ENCODE measurements at places on chromosomes 12 and 14.
A peak's percentile ranks its signal among the peaks of the same experiment; 100 is the strongest.

DNA sequence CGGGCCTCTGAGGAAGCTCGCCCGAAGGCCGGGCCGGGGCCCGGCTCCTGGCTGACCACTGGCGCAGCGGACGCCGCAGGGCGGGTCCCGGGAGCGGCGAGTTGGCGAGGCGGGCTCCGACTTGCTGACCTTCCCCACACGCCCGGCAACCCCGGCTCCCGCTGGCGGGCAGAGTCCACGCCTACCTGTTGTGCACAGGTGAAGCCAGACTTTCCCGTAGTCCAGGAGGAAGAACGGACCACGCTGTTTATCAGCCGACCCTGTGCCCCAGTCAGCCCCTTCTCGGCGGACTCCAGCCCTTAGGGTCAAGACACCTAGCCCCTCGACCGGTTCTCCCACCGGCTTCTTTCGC is 407 bp downstream of the HEATR5A start:
- DNase-seq, result peak; percentile 57

GRCh38 chr12:34393821-34394150 is 371.5 kb downstream of the ALG10 start:
- no peak for DNase-seq

GRCh38 chr12:95066091-95066855 is 7.1 kb downstream of the NR2C1 start:
- no peak for DNase-seq

- no peak for DNase-seq
Measured at GRCh38 chr14:100694579-100695422, 31.9 kb upstream of the DLK1 start.

- DNase-seq, result no peak
Measured at GRCh38 chr12:45568808-45569207, 160.7 kb upstream of the ARID2 start.

GRCh38 chr14:58697266-58697929 is 59.6 kb downstream of the DACT1 start:
- DNase-seq, result no peak

DNA sequence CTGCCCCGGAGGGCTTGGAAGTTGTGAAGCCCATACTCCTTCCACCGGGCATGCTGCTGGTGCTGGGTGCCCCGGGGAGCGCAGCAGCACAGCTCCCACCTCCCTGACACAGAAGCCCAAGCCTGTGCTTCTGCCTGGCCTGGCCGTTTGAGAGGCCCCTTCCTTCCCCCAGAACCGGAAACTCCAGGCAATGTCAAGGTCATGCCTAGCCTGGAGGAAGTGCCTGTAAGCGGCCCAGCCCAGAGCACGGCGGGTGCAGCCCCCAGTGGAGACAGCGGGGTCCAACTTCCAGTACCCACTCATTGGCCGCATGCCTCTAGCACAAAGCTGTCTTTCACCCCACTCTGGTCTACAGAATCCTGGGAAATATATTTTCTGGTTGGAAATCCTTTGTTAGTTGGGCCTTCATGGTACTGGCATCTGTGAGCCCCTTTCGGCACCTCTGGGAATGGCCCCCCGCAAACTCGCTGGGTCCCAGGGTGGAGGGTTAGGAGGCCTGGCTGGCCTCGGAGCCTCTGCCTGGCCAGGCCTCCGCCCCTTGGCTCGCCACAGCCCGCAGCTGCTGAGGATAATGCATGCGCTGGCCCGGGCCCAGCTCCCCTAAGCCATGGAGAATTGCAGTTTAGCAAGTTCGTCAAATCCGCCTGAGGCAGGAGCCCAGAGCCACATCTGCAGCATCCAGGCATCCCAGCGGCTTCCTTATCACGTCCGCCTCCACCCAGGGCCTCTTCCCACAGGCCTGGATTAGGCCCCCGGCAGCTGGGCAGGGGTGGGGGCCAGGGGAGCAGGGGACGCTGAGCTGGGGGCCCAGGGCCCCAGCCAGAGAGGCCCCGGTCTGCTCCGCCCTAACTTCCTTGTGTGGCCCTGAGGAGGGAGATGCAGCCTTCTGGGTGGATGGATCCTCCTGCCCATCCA is 48.9 kb upstream of the DLK1 start:
- DNase-seq, result peak; percentile 86

- DNase-seq, result peak; percentile 56
Measured at GRCh38 chr14:103436533-103436932, 51.3 kb downstream of the MARK3 start.

GRCh38 chr12:65822732-65823512 is 1.4 kb upstream of the HMGA2 start:
- DNase-seq, result peak; percentile 4

DNA sequence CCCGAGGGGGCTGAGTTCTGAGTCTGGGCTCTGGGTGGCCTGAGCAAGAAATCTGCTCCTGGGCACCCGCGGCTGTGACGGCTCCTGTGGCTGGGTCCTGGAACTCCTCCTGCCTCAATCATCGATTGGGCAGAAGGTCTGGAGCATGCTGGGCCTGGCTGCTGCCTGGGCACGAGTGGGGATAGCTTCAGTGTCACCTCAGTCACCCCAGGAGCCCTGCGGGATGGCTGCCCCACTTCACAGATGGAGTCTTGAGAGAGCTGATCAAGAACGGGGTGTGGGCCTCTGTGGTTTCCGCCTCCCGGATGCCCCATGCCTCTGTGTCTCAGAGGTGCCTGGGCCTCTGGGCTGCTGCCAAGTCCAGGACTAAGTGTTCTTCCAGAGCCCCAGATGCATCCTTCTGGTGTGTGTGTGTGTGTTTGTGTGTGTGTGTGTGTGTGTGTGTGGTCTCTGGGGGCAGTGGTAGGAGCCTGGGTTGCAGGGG is 185.6 kb upstream of the C14orf180 start:
- DNase-seq, result no peak

DNA sequence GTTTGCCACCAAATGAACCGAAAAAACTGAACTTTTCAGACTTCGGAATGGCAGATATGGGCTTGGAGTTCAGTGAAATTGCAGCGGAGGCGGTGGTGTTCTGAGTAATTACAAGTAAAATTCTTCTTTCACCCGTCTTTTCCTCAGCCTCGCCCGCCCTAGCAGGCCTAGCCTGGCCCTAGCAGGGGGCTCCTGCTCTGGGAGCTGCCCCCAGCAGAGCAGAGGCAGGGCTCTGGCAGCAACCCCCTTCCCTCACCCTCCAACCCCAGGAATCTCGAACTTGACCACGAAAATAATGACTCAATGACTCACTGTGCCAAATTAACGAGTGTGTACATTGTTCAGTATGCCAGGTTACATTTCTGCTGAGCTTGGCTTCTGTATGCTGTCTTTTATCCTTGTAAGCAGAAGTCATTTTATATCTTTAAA is 1.1 kb downstream of the PAPLN start:
- peak; percentile 54 for DNase-seq

DNA sequence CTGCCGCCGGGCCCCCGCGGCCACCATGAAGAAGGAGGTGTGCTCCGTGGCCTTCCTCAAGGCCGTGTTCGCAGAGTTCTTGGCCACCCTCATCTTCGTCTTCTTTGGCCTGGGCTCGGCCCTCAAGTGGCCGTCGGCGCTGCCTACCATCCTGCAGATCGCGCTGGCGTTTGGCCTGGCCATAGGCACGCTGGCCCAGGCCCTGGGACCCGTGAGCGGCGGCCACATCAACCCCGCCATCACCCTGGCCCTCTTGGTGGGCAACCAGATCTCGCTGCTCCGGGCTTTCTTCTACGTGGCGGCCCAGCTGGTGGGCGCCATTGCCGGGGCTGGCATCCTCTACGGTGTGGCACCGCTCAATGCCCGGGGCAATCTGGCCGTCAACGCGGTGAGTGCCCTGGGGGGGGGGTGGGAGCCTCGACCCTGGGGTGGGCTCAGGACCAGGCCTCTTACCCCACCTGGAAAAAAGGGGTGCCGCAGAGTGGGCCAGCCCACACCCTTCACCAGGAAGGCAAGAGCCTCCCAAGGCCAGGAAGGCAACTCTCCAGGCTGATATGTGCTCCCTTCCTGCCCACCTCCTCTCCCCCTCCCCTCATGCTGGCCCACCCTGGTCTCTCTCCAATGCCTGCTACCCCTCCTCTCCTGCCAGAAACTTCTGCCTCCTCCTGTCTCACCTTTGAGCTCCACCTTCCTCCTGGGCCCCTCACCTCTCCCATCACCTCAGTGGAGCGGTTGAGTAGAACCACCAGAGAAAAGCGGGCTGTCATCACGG is 507 bp downstream of the AQP5 start:
- DNase-seq, result no peak

DNA sequence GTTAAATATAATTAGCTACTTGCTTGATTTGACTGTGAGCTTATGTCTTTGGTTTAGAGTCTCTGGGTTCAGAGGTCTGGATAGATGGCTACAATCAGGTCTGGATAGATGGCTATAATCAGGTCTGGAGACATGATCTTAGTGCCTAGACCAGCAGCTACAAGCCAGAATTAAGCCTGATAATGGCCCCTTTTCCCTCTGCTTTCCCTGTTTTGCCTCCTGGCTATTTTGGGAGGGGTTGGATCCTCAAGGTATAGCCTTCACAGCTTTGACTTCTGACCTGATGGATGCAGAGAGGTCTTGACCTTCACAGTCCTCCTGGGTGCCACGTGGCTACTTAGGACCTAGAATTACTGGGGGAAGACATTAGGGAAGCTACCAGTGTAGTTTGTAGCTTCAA is 877.7 kb downstream of the GALC start:
- no peak for DNase-seq

DNA sequence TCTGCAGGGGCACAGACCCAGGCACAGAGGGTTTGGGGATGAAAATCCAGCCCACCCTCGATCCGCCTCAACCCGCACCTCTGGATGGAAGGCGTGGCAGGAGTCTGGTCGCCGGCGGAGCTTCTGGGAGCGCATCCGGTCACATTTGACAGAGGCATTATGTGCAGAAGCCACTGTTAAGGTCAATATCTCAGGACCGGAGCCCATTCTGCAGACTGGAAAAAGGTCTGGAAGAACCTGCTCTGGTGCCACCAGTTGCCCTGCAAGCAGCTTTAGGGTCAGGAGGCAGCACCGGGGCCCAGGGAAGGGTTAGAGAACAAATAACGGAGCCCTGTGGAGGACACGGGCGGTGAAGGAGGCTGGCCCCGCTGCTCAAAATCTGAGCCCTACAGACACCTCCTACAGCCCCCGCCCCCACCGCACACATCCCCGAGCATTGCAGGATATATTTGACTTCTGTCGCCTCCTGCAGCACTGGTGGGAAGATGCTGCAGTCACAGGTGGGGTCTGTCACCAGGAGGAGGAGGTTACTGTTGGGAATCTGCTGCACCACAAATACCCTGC is 25.1 kb upstream of the LRTM2 start:
- no peak for DNase-seq

DNA sequence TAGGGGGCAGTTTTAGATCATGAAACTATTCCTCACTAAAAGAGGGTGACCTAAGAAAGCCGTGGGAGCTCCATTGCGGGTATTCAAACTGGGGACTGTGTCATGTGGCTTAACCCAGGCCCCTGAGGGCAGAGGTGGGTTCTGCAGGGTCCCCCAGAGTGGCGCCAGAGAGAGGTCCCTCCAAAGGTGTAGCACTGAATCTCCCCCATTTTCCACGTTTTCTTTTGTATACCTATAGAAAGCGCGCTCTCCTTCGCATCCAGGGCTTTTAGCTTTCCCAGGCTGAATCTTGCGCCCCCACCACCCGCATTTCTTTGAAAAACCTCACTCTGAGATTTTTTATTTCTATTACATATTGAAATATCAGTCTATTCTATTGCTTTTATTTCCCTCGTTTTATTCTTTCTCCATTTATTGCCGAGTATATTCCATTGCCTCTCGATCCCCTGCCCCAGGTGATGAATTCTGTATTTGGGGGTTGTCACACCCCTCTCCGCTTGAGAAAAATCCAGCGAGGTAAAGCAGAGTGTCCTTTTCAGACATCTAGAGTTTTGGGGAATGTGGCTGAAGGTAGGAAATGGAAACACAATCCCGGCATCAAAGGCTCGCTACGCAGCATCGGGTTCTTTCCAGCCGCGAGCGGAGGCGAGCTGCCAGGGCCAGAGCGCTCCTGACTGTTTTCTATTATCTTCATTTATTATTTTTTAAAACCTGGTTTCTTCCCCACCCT is 870 bp upstream of the HOXC13 start:
- DNase-seq, result no peak

All from MG63 (cell line).